ENCODE measurements at places on chromosomes 4 and X.

GRCh38 chrX:86047936-86048280 is 550 bp upstream of the CHM start:
- DNase-seq: peak; percentile 1

- DNase-seq: no peak
Observed at GRCh38 chr4:46219872-46220271, 96.0 kb upstream of the GABRG1 start.

DNA sequence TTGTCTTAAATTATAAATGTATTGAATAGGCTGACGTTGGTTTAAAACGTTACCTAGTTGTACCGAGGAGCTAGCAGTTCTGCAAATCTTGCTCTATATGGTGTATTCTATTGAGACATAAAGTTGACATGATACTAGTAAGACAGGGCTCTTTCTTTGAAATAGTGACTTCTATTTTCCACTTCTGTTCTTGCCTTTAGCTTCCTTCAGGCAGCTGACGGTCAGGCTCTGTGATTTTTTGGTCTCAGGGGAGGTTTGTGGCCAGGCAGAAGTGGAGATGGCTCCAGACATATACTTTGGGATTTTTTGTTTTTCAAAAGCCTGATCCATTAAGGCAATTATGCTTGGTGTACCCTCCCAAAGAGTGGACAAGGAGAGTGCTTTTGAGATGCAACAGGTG is 95.2 kb downstream of the SLC34A2 start:
- DNase-seq: no peak

DNA sequence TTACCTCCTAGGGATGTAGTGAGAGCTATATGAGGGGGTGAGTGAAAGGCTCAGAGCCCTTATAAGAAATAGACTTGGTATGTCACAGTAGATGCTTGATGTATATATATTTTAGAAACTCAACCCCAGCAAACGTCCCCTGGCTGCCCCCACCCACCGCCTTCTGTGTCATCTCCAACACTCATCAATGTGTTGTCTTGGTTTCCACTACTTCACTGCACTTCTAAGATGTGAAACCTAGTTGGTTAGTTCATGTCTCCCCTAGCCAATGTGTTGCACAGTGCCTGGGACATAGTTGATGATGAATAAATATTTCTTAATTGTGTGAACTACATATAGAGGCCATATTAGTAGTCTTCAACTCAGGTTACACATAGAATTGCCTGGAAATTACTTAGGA is 4.4 kb downstream of the FGFBP2 start:
- no peak for DNase-seq

GRCh38 chrX:151488677-151489076 is 74.8 kb upstream of the PASD1 start:
- peak; percentile 0 for DNase-seq

DNA sequence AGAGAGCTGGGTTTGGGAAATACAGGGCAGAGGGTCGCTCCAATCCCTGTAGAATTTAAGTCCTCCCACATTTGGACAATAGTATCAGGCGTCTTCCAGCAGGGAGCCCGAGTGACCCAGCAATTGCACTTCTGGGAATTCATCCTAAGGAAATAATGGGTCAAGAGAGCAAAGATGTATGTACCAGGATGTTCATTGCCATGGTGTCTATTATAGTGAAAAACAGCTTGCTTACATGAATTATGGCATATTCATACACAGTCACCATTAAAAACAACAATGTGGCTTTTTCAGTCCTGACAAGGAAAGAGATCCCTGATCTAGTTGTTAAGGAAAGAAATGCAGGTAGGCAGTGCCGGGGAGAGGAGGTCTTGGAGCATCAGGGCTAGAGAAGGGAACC is 167.7 kb downstream of the PJA1 start:
- no peak for DNase-seq

GRCh38 chr4:150256225-150256620 is 178.0 kb downstream of the DCLK2 start:
- no peak for DNase-seq

DNA sequence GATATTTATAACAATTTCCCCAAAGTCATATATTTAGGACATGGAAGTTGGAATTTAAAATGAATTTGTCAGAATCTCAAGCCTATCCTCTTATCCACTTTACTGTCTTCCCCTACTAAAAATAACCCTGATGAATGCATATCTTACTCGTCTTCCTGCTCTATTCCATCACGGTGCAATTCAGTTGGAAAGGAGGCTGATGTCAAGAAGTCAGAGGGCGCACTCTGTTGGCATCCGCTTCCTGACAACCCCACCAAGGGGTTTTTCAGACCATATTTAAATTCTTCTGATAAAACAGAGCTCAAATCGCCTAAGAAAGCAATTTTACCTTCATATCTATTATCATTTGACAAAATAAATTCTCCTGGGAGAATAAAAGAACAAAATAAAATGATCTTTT is 233.5 kb downstream of the ARHGAP24 start:
- no peak for DNase-seq

DNA sequence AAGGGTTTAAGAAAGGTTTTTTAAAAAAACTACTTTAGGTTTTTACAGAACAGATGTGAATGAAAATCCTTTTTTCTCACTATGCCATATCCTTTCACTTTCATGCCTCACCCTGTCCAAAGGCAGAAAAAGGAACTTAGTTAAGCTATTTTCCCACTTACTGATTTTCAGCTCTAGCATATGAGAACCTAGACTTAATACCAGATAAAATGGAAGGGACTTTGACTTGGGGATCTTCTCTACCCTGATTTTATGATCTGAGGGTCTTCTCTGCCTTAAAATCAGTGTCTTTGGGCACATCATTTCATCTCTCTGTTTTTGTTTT is 42.4 kb downstream of the FNIP2 start:
- no peak for DNase-seq

DNA sequence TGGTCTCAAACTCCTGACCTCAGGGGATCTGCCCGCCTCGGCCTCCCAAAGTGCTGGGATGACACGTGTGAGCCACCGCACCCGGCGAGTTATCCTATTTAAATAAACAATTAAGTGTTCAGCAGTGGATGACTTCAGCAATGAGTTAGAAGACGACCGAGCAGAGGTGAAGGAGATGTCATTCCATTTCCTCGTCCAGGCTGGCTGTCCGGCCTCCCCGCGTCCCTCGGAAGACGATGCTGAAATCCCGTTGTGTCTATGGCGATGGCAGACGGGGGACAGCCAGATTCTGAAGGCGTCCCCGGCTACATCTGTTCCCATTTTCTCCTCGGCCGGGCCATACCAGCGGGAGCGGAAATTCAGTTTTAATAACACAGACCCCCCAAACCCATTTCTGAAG is 209.8 kb downstream of the CRLF2 start:
- DNase-seq: no peak

- DNase-seq: no peak
Observed at GRCh38 chrX:107730298-107730655, 45.3 kb downstream of the TSC22D3 start.

- no peak for DNase-seq
Observed at GRCh38 chr4:70833675-70834074, 6.0 kb downstream of the GRSF1 start.

DNA sequence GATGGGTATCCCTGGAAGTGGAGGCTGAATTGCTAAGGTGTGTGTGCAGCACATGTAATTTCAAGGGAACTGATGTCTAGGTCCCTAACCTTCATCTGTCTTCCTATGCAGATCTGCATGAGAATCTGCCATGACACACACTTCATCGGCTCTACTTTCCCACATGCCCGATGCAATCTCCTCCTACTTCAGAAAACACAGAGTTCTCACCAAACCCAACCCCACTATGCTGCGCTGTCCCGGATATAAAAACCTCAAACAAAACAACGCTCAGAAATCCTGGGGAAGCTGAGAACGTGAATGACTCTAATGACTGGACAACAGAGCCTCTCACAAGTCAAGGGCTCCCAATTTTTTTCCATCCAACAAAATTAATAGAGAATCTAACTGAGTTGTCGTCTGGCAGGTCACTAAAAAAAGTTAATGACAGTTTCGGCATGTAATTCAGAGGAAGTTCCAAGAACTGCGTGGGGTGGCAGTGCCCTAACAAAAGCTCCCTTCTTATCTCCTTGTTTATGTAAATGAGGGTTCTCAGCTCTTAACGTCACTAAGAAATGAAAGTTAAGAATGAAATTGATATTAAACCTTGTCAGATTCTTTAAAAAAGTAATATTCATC is 39.0 kb downstream of the STX18 start:
- DNase-seq: no peak

DNA sequence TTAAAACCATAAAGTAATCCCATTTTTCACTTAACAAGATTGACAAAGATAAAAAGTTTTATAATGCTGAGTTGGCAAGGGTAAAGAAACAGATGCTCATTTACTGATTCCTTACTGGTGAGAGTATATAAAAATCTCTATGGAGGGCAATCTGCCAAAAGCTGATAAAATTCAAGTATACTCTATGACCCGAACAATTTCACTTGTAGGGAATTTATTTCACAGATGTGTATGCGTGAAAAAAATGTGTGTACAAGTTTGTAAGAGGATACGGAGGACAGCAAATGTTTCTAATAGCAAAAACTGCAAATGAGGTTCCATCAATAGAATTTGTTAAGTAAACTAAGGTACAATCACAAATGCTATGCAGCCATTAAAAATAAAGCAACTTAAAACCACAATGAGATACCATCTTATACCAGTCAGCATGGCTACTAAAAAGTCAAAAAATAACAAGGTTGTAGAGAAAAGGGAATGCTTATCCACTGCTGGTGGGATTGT is 23.4 kb downstream of the DHX15 start:
- DNase-seq: no peak

- DNase-seq: no peak
Observed at GRCh38 chr4:7359400-7360062, 75.2 kb downstream of the PSAPL1 start.

DNA sequence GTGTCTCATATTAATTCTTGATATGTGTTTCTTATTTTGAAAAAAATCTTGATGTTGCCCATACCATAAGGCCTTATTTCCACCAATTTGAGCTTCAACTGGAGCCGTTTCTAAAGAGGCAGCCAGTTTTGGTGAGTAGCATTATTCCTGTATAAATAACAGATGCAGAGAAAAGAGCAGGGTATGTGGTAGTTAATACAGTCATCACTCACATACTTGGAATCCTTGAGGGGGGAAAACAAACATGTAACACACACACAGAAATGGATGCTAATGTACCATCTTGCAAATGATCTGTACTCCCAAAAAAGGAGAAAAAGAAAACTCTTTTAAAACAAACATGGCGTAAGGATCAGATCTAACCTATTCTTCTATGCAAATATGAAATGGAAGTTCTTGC is 389.7 kb downstream of the GPM6A start:
- peak; percentile 43 for DNase-seq

GRCh38 chr4:25927361-25928195 is 13.6 kb downstream of the SMIM20 start:
- DNase-seq: no peak

DNA sequence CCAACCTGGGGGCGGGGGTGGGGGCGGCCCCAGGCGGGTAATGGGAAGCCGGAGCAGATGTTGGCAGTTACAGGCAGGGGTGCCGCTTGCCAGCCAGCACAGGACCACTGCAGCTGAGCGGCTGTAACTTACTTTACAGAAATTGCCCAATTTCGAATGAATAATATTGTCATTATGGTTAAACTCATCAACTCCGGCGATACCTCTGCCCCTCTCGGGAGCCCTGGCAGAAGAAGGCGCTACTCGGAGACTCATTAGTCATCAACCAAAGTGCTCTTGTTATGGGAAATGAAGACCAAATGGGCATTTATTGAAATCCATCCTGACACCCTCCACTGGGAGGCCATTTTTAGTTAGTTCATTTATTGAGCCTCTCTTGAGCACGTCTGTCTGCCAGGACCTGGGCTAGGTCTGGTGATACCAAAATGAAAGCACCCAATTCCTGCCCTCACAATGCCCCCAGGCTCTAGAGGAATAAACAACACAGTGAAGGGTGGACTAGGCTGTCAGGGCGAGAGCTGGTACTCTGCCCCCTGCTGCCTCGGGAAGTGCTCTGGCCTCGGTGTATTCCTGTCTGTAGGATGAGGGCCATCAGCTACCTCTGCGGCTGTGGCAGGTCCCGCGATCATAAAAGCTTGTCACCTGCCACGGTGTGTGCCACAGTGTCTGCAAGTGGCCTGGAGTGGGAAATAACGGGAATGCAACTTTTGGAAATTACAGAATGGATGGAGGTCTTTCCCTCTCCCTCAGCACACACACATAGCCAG is 159.1 kb upstream of the PSAPL1 start:
- DNase-seq: no peak

DNA sequence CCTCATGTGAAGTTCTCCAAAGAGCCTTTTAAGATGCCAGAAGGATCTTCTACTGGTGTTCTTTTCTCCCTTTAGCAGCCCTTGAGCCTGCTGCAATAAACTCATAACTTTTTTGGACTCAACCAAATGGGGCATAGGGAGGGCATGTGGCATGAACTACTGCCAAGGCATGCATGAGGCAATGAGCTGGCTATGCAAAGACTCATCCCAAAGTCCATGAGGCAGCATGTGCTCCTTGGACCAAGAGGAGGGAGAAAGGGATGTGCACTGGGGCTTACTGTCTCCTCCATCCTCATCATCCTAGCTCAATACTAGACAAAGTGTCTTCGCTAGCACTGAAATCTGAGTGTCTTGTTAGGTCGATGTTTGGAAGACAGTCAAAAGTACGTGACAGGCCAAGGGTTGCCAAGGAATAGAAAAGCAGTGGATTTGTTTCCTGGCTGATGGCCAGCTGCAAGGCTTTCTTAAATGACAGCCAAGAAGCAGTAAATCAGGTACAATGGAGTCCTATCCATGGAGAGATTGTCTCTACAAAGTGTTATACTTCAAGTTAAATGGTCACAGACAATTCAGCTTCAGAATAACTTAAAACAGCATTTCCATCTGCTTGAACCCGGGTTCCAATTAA is 44.5 kb upstream of the ATXN3L start:
- no peak for DNase-seq

GRCh38 chr4:7110546-7110945 is 42.7 kb upstream of the GRPEL1 start:
- no peak for DNase-seq

- no peak for DNase-seq
Observed at GRCh38 chr4:185412412-185412811, 13.4 kb downstream of the UFSP2 start.

GRCh38 chr4:85777908-85778631 is 303.1 kb downstream of the ARHGAP24 start:
- DNase-seq: peak; percentile 94
